ENCODE measurements at places on chromosomes 7 and 10. TPM values are rescaled to one million over a fixed set of nuclear protein-coding genes. Genes with fewer than 3 reads are reported as not detected.

GRCh38 chr10:72087392-72087968 is 871 bp downstream of the SPOCK2 start:
- DNase-seq = no peak

HACD1 gene
- 4.9 TPM for total RNA-seq

GRCh38 chr7:105920766-105921165 is 42.3 kb upstream of the CDHR3 start:
- DNase-seq = no peak

DNA sequence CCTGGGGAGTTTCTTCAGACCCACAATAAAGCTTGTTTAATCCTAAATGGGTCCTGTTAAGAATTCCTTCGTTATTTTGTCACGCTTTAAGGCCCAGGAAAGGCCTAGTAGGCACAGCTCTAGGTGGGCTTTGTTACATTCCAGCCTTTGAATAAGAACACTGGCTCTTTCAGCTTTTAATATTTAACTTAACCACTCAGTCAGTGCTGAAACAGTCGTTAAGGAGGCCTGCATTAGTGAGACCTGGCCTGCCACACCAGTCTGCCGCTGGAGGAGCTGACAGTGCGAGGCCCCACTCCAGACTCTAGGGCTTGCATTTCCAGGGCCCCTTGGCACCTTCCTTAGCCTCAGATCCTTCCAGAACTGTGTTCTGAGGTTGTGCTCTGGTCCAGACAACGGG is 351.4 kb downstream of the GLRX3 start:
- DNase-seq = no peak

GIMAP2 gene
- 3.9 TPM for total RNA-seq

PRPS1L1 gene
- not detected for total RNA-seq

GRCh38 chr10:98560565-98560964 is 113.8 kb upstream of the HPS1 start:
- no peak for DNase-seq

LDB3 gene
- total RNA-seq = 0.66 TPM

TMEM178B gene
- total RNA-seq = 11.9 TPM

DNA sequence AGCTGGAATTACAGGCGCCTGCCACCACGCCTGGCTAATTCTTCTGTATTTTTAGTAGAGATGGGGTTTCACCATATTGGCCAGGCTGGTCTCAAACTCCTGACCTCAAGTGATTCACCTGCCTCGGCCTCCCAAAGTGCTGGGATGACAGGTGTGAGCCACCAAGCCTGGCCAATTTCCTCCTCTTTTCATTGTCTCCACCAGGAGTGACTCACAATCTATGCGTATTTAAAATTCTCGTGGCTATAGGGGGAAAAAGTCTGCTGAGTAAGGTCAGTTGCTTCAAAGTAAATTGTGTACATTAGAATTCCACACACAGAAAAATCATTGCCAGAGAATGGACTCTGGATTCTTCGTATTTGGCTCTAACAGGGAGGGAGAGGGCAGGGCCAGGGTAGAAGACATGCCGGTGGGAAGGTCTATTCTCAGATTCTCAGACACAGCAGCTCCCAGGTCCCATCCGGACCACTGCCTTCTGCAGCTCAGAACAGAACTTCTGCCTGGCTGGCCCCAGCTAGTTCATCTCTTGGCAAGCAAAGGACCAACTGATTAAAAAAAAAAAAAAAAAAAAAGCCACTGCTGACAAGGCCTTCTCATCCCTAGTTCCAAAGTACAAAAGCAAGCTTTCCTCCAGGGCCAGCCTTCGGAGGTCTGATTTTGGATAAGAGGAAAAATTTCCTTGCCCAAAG is 22.2 kb downstream of the PSPH start:
- DNase-seq = no peak

VPS37D gene
- total RNA-seq = 1.3 TPM
